ENCODE measurements at places on chromosomes 1 and 21.

DNA sequence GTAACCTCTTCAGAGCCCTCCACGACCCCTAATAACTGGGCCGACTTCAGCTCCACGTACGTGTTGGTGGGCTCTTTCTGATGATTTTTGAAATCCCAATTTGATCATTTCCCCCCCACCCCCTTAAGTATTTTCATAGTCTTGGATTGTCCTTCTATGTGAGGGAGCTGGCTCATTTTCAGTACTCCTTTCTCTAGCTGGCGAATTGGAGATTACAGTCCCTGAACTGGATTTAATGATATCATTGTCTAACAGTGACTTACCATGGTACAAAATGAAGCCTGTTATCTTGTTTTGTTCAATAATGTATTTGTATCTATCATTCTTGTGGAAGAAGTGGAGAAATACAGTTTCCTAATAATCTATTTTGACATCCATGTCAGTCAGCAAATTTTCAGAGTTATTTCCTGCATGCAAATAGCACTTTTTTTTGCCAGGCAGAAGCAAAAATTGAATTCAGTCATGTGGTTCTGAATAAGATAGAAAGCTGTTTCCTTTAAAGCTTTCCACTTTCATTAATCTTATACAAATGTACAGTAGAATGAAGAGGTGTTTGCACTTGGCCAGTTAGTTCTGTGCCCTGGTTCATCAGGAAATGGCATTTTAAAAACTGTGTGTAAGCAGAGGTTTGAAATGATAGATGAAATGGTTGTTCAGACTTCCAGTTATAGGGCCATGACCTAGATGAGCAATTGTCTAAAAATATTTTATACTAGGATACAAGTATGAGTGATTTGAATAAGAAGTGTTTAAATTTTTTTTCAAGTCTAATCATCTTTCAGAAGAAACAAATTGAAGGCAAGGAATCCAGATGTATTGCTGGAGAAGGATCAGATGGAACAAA, 104.2 kb downstream of the ATP5PO start:
- DNase-seq = no peak

DNA sequence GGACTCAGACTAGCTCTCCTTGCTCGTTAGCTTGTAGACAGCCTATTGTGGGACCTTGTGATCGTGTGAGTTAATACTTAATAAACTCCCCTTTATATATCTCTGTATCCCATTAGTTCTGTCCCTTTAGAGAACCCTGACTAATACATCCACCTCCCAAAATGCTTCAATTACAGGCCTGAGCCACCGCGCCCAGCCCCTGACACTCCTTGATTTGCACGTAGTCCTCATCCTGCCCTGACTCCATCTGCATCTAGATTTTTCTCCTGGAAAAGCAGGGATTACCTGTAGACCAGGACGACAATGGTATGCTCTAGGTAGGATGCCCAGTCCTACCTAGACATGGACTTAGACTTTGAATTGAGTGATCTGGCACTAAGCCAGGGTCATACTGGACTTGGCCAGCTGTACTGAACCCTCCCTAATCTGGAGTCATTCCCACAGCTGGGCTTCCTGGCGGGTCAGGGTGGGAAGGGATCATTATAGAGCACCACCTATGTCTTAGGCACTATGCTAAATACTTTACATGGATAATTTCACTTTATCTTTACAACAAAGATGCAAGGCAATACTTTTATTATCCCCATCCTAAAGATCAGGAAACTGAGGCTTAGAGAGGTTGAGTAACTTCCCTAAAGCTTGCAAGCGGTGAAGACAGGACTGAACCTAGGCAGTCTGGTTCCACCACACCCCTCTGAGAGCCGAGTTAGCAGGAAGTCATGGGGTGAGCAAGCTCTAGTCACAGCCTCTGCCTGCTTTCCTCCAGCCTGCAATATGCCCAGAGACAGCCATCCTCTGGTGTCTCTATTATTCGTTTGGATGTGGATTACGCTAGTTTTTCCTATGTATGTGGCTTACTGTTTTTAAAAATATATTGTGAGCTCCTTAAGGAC, 89.4 kb downstream of the DTL start:
- DNase-seq = no peak

DNA sequence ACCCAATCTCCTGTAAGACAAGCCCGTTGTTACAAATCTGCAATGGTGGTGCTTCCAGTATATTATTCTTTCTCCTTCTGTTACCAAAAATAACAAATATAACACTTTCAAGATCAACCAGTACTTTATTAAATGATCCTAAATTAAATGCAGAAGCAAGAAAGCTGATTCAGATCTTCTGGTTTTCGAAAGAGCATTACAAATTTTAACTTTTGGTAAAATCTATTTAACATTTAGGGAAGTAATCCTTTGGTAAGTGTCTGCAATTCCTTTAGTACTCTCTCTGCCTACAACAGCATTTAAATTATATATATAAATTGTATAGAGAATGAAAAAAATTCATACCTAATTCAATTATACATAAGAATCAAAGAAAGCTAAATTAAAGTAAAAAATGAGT, 198.6 kb upstream of the HMCN1 start:
- DNase-seq = no peak

- no peak for DNase-seq
Measured at GRCh38 chr1:45322486-45323040, 4.1 kb upstream of the HPDL start.

All from hematopoietic multipotent progenitor cell treated with erythropoietin and hydrocortisone succinate and interleukin-3 and kit ligand, for 15 days (in vitro differentiated cells).